ENCODE measurements at places on chromosomes 5 and 9. TPM values are rescaled to one million over a fixed set of nuclear protein-coding genes. Genes with fewer than 3 reads are reported as not detected.

The PLEKHG4B gene
- total RNA-seq, result 8.9 TPM

The ITGA1 gene
- total RNA-seq, result 43.7 TPM

GRCh38 chr9:74783408-74783807 lies 104.3 kb downstream of the TRPM6 start:
- no peak for DNase-seq

DNA sequence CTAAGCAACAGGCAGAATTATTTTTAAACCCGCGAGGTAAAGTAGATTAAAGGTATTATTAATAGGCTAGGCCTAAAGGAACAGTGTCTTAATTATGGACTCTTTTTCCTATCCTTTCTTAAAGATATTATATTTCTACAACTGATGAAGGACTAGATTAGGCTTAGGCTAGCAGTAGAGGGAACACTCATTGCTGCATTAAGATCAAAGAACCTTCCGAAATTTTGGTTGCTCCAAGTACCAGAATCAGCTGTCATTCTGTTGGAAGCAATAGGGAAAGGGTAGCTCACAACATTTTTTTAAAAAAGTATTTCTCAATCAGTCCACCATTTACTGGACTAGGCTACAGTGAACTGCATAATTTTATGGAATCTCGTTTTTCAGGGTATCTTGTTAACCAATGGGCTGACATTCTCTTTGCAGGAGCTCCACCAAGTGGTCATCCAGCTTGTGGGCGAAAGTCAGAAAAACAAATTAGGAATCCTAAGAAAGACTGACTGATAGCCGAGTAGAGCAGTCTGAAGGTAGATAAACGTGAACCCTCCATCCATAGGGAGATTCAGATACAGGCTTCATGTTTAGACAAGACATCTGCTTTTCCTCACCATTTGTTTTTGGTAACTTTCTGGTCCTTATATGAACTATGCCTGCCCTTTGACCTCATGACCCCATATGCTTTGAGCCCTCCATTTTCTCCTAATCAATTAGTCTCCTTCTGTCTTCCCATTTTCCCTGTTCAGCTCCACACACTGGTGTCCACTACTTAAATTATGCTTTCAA lies 103.6 kb upstream of the CHD1 start:
- DNase-seq, result peak; percentile 51

DNA sequence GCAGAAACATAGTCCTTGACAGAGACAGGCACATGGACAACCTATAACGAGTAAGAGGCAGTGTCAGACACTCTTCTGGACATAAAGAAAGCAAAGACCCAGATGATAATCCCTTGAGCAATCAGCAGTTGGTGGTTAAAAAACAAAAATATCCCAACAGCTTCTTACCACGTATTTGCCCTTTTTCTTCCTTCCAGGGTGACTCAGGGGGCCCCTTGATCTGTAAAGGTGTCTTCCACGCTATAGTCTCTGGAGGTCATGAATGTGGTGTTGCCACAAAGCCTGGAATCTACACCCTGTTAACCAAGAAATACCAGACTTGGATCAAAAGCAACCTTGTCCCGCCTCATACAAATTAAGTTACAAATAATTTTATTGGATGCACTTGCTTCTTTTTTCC lies 9.5 kb downstream of the GZMK start:
- no peak for DNase-seq

DNA sequence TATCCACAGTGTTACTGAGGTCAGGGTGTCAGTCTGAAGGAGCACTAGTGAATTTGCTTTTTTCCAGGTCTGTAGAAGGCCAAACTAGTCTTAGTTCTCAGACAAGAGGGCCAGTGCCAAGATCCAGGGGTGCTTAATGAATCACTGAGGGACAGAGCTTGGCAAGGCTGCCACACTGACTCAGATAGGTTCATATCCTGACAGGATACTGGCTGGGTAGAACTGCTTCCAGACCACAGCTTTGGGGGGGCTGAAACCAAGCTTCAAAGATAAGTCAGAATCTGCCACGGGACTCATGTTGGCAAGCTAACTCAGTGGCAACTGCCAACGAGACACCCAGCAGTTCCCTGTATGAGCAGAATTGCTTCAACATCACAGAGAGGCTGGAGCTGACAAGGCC lies 1125.4 kb downstream of the EFNA5 start:
- DNase-seq, result no peak

- no peak for DNase-seq
Measured at GRCh38 chr5:110376281-110376951, 350.1 kb downstream of the TMEM232 start.

DNA sequence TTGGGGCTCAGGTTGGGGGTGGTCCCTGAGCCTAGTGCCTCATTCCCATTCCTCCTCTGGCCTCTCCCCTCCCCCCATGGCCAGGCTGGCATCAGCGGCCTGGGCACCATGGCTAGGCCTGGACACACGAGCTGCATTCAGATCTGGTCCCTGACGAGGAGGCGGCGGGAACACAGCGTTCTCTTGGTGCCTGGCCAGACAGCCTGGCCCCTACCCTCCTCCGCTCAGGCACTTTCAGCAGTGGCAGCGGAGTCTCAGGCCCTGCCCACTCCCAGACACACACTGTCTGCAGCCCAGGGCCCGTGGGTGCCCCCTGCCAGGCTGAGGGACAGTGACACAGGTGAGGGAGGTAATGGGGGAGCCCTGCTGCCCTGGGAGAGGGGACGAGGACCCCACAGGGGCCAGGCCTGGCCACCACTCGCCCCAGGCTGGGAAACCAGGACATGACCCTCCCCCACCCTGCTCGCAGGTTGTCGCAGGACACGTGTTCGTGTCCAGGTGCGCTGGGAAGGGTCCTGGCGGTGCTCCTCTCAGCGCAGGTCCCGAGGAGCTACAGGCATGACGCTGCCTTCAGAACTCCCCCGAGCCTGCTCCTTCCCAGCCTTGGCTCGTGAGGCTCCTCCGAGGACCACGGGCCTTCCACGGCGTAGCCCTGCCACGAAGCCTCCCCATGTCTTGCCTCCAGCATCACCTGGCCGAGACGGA lies 19.9 kb upstream of the UBAC1 start:
- no peak for DNase-seq

DNA sequence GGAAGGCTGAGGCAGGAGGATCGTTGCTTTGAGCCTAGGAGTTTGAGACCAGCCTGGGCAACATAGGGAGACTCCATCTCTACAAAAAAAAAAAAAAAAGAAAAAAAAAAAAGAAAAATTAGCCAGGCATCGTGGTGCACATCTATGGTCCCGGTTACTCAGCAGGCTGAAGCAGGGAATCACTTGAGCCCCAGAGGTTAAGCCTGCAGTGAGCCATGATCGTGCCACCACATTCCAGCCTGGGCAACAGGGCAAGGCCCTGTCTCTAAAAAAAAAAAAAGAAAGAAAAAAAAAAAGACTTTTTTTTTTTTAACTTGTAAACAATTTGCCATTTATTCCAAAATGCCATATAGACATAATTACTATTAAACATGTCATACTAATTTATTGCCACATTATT lies 64.5 kb downstream of the SERINC5 start:
- no peak for DNase-seq

- DNase-seq, result no peak
Measured at GRCh38 chr5:41858890-41859289, 11.3 kb downstream of the OXCT1 start.

DNA sequence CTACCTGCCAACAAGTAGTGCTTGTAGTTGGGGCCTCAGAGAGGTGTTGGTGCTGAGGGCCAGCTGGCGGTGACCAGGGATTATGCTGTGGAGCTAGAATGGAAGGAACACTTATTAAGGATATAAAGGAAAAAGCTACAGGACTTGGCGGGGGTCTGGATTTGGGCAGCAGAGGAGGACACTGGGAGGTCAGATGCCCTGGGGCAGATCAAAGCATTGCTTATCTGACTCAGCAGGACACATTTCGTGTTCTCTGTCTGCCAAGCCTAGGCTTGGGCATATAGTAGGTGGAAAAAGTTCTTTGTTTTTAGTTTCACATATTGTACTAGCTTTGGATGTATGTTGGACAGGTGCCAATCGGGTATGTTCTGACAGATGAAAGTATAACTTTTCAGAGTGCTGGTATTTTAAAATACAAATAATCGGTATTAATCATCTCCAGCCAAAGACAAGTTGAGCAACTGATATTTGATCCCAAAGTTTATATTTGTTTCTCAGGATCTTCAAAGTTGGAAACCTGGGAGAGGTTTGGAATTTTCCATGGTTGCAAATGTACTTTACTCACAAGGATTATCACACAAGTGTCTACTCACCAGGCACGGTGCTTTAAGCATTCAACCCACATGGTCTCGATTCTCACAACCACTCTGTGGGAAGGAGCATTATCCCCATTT lies 69.4 kb downstream of the IQGAP2 start:
- no peak for DNase-seq

GRCh38 chr5:7828269-7828668 lies 22.7 kb downstream of the CFAP90 start:
- no peak for DNase-seq

DNA sequence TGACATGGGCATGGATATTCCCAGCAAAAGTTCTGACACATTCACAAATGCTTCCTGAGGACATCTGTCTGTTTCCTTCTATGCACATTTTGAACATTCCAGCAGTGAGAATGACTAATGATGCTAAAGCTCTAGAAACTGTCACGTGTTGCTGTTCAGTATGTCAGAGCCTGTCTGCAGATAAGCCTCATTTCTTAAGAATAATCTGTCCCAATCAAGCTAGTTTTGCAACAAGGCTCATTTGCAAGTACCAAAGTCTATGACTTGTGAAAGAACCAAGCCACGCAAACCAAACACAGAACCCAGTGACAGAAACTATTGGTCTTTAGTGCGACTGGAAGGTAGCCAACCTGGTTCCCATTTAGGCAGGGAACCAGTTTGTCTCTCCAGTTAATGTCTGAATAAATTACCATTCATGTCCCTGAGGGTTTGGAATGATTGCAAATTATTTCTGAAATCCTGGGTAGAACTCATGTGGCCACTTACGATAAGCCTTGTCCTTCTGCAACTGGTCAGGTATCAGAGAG lies 178.5 kb downstream of the C9orf152 start:
- DNase-seq, result no peak

DNA sequence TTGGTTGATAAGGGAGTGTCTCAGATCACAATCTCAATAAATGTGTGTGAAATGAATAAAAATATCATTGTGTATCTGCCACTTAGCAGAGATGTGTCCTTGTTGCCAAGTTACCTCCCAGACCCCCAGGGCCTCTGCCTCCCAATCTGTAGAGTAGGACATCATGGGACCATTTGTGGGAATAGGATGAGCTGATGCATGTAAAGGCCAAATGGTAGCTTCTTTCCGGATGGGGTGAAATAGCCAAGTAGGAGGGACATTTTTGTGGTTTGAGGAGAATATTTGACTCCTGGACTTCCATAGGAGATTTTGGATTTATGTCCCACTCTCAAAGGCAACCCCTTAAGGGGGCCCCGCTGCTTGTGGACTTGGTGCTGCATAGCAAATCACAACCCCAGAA lies 82.6 kb upstream of the HRH2 start:
- no peak for DNase-seq

- DNase-seq, result no peak
Measured at GRCh38 chr9:89519366-89519805, 21.5 kb upstream of the SEMA4D start.

DNA sequence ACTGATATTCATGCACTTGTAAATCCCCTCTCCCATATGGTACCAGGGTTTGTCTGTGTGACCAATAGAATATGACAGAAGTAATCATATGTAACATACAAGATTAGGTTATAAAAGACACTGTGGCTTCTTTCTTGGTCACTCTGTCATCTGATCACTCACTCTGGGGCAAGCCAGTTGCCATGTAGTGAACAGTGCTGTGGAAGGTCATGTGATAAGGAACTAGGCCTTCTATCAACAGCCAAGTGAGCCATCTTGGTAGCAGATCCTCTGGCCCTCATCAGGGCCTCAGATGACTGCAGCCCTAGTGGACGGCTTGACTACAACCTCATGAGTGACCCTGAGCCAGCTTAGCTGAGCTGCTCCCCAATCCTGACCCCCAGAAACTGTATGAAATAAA lies 30.0 kb upstream of the MATR3 start:
- DNase-seq, result no peak

Measured in prostate gland (tissue), 2 donors.